ENCODE measurements at places on chromosomes 5 and 9.

- DNase-seq, result no peak
Measured at GRCh38 chr9:95791286-95791685, 84.2 kb upstream of the ERCC6L2 start.

- no peak for DNase-seq
Measured at GRCh38 chr9:125110464-125110863, 32.9 kb downstream of the SCAI start.

- no peak for DNase-seq
Measured at GRCh38 chr9:2267181-2267745, 252.1 kb downstream of the SMARCA2 start.

- peak; percentile 31 for DNase-seq
Measured at GRCh38 chr9:70411121-70411929, 3.1 kb downstream of the KLF9 start.

DNA sequence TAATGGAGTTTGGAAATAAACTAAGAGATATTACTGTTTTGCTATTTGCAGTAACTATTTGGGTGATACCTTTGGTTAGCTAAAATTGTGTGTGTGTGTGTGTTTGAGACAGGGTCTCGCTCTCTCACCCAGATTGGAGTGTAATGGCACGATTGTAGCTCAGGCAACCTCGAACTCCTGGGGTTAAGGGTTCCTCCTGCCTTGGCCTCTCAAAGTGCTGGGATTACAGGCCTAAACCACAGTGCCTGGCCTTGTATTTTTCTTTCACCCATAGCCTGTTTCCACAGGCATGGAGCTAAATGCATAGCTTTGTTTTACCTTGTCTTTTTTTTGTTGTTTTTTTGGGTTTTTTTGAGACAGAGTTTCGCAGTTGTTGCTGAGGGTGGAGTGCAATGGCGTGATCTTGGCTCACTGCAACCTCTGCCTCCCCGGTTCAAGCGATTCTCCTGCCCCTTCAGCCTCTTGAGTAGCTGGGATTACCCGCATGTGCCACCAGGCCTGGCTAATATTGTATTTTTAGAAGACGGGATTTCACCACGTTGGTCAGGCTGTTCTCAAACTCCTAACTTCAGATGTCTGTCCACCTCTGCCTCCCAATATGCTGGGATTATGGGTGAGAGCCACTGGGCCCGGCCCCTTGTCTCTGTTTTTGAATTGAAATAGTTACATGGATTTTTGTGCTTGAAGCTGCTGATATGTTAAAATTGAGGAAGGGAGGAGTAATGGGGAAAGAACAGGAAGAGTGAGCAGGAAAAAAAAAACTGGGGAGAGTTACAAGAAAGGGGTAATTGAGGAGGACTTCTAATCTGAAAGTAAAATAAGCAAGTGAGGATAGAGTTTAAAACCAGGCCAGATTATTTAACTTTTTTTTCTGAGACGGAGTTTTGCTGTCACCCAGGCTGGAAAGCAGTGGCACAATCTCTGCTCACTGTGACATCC lies 5.7 kb downstream of the GPBP1 start:
- DNase-seq, result no peak

Measured in activated CD4-positive, CD25-positive, alpha-beta regulatory T cell treated with anti-CD3 and anti-CD28 coated beads, Interleukin-2, amount 50 U/mL, for 72 hours (primary cell).